ENCODE measurements at places on chromosomes 3 and 15. TPM values are rescaled to one million over a fixed set of nuclear protein-coding genes. Genes with fewer than 3 reads are reported as not detected.

- DNase-seq, result no peak
These were observed 756 bp upstream of the RMDN3 start for GRCh38 chr15:40755812-40756208.

GRCh38 chr15:77659350-77660321 is 26.9 kb upstream of the LINGO1 start:
- DNase-seq, result no peak

DNA sequence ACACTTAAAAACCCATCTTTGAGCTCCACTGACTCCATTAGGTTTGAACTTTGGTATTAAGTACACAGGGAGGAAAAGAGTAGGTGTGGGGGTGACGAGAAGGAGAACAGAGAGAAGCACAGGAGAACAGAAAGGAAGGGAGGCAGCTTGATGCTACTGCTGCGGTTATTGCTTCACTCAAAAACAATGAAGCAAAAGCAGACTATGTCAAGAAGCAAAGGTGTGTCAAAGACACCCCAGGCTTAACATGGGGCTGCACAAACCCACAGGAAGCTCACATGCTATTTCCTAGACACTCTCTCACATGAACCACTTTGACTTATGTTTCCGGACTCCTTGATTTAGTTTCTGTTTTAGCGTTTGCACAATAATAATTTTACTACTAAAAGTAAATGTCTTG is 961.0 kb upstream of the CFAP20DC start:
- DNase-seq, result no peak

GRCh38 chr15:41241221-41241964 is 10.3 kb downstream of the CHP1 start:
- peak; percentile 53 for DNase-seq

DNA sequence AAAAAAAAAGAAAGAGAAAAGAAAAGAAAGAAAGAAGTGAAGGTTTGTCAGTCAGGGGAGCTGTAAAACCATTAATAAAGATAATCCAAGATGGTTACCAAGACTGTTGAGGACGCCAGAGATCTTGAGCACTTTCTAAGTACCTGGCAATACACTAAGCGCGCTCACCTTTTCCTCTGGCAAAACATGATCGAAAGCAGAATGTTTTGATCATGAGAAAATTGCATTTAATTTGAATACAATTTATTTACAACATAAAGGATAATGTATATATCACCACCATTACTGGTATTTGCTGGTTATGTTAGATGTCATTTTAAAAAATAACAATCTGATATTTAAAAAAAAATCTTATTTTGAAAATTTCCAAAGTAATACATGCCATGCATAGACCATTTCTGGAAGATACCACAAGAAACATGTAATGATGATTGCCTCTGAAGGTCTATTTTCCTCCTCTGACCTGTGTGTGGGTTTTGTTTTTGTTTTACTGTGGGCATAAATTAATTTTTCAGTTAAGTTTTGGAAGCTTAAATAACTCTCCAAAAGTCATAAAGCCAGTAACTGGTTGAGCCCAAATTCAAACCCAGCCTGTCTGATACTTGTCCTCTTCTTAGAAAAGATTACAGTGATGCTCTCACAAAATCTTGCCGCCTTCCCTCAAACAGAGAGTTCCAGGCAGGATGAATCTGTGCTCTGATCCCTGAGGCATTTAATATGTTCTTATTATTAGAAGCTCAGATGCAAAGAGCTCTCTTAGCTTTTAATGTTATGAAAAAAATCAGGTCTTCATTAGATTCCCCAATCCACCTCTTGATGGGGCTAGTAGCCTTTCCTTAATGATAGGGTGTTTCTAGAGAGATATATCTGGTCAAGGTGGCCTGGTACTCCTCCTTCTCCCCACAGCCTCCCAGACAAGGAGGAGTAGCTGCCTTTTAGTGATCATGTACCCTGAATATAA is 2.0 kb downstream of the B2M start:
- DNase-seq, result no peak

DNA sequence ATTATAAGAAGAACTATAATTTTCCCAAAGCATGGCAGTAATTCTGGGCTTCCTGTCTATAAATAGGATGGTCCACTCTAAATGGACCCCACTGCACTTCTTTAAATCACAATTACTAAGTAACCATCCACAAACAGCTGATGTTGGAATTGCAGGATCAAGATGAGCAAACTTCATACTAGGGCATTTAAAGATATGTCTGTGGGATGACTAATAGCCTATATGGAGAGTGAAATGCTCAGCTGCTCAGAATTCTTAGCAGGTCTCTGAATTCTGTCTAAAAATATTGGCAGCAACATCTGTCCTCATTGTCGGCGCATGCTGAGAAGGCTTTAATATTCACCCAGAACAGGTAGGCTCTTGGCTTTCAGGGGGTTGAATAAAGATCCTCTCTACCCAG is 140.4 kb downstream of the SATB1 start:
- DNase-seq, result no peak

- DNase-seq, result no peak
These were observed 58.3 kb upstream of the SLCO3A1 start for GRCh38 chr15:91795235-91795634.

- DNase-seq, result no peak
These were observed 317.8 kb upstream of the C2CD4B start for GRCh38 chr15:62482785-62483429.

DNA sequence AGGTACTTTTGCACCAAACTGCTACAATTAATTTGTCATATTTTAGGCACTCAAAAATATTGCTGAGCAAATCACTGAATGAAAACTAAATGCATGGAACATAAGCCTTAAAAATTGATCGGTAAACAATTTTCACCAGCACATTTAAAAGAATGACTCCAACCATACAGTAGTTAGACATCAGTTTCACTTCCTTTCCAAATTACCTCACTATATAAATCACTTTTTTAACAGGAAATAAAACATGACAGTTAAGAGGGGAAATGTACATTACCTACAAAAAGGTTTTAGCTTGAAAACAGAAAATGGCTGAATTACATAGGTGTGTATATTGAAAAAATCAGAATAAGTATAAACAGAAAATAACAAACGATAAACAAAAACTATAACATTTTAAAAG is 108.4 kb downstream of the SERPINI1 start:
- DNase-seq, result no peak

DNA sequence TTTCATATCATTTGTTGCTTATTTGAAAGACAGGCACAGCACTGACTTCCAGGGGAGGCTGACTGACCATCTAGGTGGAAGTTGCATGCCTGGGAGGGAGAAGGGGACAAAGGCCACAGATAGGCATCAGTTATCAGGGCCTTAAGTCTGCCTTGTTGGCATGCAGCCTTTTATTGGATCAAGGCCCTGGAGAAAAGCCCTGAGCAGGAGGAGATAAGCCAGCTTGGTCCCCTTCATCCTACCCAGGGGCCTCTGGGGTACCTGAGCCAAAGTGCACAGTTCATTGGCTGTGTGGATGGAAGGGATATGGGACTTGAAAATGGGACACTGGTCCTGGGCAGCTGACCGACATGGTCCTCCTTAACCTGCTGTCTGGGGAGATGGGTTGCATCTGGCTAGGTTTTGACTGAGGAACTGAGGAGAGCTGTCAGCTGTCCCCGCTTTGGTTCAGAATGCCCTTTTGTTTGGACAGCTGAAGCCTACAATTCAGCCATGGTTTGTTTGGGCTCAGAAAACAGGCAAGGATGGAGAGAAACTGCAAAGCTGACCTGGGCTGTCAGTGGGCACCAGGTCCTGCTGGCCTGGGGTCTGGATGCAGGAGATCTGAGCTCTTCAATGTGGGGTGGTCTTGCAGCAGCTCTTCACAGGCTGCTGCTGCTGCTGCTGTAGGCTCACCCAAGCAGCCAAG is 60.0 kb downstream of the FLNB start:
- DNase-seq, result no peak

GRCh38 chr3:173008978-173009377 is 132.1 kb downstream of the SPATA16 start:
- no peak for DNase-seq

GRCh38 chr3:171813897-171814460 is 3.7 kb upstream of the PLD1 start:
- DNase-seq, result no peak

DNA sequence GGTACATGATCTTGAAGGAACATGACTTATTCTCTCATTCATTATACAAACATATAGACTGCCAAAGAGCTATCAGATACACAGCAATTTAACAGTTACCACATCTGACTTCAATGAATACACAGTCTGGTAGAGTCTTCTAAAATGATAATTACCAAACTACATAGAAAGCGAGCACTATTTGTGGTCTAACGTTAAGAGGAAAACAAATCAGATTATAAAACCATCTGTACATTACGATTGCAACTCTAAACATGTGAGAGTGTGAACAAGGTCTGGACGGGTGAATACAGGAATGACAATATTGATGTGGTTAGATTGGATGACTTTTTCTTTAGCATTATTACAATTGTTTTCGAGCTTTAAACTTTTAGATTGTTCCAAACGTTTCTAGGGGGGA is 16.3 kb downstream of the CX3CR1 start:
- DNase-seq, result no peak

- DNase-seq, result no peak
These were observed 319.0 kb downstream of the MECOM start for GRCh38 chr3:169344465-169344864.

DNA sequence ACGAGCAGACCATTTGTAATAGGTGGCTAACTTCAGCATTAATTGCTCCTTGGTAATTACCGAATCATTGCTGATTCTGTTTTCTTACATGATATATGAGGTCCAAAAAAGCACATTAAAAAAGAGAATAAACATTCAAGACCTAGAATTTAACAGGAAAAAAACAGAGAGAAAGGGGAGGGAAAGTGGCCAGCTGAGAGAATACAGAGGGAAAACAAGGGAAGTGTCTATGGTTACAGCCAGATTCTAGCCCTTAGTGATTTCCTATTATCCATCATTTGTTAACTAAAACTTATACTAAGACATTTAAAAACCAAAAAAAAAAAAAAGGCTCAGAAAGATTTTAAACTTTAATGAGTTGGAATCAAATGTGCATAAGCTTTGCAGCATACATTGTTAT is 168.7 kb downstream of the LRTM1 start:
- no peak for DNase-seq

- DNase-seq, result no peak
These were observed 201.9 kb downstream of the PDCD6IP start for GRCh38 chr3:34000301-34000700.

- peak; percentile 42 for DNase-seq
These were observed 36.9 kb downstream of the RFTN1 start for GRCh38 chr3:16476636-16477035.

GRCh38 chr3:172562871-172563865 is 39.9 kb upstream of the TNFSF10 start:
- DNase-seq, result no peak

GRCh38 chr3:151770956-151771355 is 37.2 kb downstream of the AADACL2 start:
- DNase-seq, result no peak

DNA sequence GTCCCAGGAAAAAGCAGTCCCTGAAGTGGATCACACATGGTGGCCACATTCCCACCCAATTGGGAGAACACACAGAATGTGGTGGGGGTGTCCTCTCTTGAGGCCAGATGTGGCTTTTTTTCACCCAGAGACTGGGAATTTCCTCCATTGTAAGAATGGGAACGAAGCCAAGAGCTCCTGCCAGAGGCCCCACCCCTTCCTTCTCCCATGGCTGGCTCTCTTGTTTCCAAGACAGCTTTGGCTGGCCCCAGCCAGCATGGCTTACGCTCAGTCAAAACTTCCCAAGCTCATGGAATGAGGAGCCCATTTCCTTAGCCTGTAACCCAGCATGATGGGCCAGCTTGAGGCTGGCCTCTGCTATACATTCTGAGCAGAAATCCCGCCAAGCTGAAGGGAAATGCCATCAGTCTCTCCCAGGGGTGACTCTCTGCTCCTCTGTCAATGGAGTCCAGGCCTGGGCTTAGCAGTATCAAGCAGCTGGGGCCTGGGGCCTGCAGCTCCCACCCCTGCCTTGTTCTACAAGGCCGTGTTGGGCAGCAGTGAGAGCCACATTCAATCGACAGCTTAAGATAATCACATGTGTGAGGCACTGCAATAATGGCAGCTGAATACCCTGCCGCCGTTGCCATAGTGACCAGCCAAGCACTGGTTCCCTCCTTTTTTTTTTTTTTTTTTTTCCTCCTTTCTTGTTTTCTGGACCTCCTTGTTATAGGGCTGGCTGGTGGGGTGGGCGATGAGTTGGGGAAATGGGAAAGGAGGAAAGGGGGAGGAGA is 142.4 kb downstream of the EPHB1 start:
- no peak for DNase-seq

DNA sequence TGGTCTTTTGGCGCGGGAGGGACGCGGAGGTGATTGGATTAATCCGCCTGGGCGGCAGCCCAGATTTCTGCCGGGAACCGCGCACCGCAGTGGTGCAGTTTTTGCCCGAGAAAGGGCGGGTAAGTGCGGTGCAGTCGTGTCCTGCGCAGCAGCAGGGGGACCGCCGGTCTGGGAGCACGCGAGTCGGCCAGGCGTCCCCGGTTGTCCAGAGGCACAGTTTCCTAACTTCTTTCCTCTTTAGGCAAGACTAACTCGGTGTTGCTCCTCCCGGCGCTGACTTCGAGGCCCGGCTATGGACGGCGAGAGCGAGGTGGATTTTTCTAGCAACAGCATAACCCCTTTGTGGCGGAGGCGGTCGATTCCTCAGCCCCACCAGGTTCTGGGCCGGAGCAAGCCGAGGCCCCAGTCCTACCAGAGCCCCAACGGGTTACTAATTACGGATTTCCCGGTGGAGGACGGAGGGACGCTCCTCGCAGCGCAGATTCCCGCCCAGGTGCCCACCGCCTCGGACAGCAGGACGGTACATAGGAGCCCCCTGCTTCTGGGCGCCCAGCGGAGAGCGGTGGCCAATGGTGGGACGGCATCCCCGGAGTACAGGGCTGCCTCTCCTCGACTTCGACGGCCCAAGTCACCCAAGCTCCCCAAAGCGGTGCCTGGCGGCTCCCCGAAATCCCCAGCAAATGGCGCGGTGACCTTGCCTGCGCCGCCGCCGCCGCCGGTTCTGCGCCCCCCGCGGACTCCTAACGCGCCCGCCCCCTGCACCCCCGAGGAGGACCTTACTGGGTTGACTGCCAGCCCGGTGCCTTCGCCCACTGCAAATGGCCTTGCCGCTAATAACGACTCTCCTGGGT is 736 bp downstream of the ARHGEF26 start:
- DNase-seq, result no peak

DNA sequence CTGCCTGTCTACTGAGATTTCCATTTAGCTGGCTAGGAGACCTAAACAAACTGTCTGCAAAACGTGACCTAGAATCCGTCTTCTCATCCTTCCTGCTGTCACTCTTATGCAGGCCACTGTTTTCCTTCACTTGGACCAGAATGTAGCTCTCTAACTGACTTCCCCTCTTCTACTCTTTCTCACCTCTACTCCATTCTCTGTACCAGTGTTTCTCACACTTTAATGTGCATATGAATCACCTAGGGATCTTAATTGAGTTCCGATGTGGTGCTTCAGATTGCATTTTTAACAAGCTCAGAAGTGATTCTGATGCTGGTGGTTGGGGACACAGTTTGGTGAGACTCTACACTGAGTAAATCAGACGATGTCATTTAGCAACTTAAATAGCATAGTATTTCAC is 1.6 kb upstream of the GBE1 start:
- DNase-seq, result no peak

NANOGP8 gene
- polyA plus RNA-seq, result not detected

PLA2G4E gene
- polyA plus RNA-seq, result not detected

LSAMP gene
- polyA plus RNA-seq, result 14.7 TPM

LRRC2 gene
- 1.7 TPM for polyA plus RNA-seq

LARP6 gene
- 12.8 TPM for polyA plus RNA-seq

CCR3 gene
- polyA plus RNA-seq, result not detected

Measured in renal cortex interstitium (tissue), 15 donors.